ENCODE measurements at places on chromosomes 16 and 17.

DNA sequence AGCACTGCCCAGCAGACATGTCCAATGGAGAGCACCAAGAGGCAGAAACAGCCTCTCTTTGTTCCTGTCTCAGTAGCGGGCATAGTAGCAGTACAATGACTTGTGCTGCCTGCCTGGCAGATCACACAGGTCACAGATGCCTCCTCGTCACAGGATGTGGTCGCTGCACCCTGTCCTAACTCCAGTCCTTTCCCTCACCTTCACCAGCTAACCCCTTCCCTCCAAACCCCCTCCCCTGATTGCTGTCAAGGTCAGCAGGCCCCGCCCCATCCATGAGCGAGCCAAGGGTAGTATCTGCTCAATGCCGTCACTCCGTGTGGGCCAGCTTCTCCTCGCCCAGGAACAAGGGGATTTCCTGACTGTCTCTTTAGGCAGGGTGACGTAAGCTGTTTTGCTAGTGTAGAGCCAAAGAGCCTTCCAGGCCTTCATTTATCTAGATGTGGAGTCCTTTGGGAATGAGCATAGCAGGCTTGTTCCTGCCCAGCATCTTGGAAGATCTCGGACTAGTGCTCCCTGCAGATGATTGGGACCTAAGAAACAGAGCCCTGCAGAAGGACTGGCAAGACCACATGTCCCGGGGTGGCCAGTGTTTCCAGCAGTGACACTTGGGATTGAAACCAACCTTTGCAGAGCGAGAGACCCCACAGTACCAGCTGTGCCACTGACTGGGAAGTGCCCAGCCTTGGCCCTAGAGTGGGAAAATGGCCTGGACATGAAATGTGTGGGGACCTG is 75.9 kb upstream of the TNRC6C start:
- peak; percentile 84 for DNase-seq

GRCh38 chr17:300881-301280 is 51.7 kb downstream of the RPH3AL start:
- DNase-seq, result peak; percentile 37

GRCh38 chr16:55330781-55331647 is 7.0 kb downstream of the IRX6 start:
- DNase-seq, result no peak

DNA sequence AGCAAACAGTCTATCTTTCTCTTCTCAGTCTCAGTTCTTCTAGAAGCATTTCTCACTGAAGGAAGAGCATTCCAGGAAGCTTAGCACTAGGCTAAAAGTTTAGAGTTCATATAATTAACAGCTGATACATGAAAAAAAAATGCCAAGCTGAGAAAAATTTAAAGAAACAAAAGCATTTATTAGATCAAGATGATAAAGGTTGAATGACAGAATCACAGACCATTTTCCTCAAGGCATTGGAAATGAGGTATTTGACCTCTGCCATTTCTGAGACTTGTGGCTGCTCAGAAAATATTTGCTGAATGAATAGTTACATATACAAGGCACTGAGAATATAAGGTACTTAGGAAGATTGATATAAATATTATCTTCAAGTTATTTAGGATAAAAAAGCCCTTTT is 901.6 kb upstream of the GOT2 start:
- DNase-seq, result no peak

- no peak for DNase-seq
Observed at GRCh38 chr17:83125515-83126274, 46.3 kb downstream of the METRNL start.

DNA sequence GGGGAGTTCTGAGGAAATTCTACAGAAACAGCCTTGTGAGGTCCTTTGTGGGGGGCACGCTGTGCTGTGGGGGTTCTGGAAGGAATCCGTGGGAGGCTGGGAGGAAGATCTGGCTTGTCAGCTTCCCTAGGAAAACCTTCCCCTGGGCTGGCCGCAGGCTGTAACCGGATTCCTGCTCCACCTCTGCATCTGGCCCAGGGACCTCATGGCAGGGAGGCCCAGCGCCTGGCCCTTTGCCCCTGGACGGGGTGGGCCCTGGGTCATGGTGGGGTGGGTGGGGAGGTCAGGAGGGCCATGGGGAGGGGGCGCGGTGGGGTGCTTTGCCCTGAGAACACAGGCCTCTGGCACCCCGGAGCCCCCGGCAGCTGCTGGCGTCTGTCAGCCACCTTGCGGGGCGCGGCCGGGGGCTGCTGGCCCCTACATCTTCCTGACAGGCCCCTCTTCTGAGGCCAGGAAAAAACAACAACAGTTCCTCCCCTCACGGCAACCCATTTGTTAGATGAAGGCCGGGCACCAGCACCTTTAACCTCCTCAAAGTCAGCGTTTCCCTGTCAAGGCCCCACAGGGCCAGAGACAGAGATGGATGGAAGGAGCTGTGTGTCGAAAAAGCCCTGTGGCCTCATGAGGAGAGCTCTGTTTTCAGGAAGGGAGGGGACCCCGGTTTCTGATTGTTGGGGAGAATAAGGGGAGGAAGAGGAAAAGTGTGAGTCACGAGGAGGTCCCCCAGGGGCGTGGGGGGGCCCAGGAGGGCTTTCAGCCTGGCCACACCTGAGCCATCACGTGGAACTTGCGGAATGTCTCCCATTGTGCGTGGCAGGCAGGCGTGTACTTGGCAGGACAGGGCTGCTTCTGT is 3.6 kb upstream of the MEOX1 start:
- DNase-seq, result no peak

DNA sequence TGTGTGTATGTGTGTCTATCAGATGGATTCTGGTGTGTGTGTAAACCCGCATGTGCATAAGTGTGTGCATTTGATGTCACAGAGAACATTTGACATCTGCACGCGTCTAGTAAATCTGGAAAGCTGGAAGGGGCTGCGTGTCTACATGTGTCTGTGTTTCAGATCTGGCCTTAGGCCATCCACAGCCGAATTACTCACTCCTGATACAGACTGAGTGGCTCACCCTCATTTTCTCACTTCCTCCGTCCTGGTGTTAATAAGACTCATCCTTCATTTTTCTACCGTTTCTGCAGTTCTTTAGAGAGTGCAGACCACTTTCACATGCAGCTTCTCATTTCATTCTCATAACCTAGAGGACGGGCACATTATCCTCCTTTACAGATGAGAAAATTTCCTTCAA is 491.6 kb downstream of the CDH13 start:
- DNase-seq, result no peak

GRCh38 chr16:27118526-27118925 is 51.8 kb downstream of the C16orf82 start:
- no peak for DNase-seq

- DNase-seq, result peak; percentile 21
Observed at GRCh38 chr16:813204-813915, 12.8 kb upstream of the GNG13 start.

DNA sequence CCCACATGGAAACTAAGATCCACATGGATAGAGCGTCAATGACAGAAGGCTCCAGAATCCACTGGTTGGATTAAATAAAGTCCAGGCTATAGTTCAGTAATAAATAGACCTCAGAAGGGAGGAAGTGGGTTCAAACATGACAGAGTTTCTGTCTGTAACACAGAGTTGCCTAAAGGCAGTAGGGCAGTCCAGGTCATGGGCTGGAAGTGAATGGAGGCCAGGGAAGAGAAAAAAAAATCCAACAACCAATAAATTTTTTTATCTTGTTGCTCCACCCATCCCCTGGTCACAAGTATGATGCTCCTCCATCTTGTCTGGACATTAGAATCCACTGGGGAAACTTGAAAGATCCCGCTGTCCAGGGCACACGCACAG is 92.4 kb downstream of the RGS9 start:
- DNase-seq, result no peak

DNA sequence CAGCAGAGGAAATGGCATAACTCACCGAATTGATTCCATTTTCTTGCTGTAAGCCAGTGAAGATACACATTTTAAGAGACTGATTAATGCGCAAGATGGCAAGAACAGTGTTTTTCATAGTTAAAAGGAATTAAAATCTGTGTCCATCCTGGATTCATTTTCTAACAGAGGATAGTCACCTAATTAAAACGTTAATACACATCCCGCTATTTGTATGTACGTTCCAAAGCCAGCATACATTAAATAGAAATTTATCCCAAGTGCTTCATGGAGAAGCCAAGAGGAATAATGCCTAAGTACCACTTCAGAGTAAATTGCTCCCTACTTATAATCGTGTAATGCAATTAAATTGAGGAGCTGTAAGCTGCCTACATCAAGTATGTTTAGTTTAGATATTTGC is 49.9 kb downstream of the RBFOX1 start:
- no peak for DNase-seq

- DNase-seq, result no peak
Observed at GRCh38 chr17:28947639-28948038, 3.7 kb downstream of the PHF12 start.

GRCh38 chr16:30985401-30986128 is 558 bp downstream of the HSD3B7 start:
- no peak for DNase-seq

DNA sequence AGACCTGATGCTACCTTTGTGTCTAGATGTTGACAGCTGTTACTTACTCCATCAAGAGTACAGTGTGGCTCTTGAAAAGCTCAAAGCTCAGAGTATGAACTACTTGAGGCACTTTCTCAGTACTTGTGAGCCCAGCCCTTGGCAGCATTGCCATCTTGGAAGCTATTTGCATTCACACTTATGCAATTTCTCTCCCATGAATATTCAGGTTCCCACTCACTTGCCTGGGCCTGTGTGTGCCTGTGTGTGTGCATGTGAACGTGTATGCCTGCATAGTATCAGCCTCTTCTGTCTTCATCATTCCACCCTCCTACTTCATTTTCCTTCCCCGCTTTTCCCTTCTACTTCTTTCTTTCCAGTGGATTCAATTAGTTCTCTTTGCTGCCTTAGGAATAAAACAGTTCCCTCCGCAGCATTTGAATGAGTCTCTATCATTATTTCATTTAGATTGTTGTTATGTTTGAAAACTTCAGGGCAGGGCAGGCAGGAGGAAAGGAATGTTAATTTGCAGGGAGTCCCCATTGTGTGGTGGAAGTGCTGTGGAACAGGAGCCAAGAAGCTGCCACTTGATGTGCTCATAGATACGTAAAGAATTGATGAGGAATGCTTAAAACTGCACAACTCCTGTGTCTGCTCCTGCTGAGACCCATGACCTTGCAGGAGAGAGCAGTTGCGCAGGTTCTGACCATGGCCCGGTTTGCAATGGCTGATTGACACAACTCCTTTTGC is 58.9 kb downstream of the HS3ST4 start:
- no peak for DNase-seq

DNA sequence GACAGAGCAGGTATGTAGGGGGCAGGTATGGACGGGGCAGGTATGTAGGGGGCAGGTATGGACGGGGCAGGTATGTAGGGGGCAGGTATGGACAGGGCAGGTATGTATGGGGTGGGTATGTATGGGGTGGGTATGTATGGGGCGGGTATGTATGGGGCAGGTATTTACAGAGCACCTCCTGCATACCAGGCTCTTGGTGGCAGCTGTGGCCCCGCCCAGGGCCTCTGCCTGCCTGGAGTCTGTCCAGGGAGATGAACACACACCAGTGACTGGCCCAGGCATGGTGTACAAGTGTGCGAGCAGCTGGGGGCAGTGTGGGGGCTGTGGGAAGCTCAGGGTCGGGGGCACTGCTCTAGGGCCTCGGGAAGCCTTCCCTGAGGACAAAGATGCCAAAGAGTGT is 4.4 kb downstream of the RPL3L start:
- no peak for DNase-seq

DNA sequence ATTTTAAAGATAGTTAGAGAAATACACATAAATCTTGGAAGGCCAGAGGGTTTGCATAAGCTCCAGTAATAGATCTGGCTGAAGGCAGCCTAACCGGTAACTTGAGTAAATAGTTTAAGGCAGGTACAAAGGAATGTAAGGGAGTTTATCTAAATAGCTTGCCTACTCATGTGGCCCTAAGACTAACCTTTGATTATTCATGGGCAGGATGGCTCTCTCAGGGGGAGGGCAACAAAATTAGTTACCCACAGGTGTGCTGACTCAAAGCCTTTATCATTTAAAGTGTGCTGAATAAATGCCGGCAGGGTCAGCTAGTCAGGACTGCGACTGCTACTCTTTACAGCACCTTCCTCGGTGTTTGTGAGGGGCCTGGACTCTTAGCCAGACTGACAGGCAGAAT is 761.3 kb upstream of the KIF2B start:
- no peak for DNase-seq

DNA sequence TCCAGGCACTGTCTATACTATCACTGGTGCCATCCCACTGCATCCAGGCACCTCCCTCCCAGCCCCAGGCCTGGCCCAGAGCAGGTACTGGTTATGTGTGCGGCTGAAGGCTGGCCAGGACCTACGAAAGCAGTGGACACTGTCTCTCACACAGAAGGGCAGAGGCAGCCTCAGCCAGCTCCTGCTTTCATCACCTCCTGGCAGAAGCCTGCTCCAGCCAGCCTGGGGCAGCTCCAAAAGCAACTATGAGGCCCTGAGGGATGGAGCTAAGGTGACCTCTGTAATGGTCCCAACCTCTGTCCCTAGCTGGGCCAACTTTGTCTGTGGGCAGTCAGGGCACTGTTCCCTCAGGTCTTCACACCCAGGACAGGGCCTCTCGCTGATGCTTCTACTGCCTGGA is 18.8 kb downstream of the HSD11B2 start:
- no peak for DNase-seq

- peak; percentile 36 for DNase-seq
Observed at GRCh38 chr16:14301169-14302030, 230.3 kb downstream of the MRTFB start.

GRCh38 chr16:535446-536405 is 8.2 kb downstream of the CAPN15 start:
- no peak for DNase-seq

- DNase-seq, result no peak
Observed at GRCh38 chr17:34378664-34379101, 15.7 kb upstream of the CCL1 start.

DNA sequence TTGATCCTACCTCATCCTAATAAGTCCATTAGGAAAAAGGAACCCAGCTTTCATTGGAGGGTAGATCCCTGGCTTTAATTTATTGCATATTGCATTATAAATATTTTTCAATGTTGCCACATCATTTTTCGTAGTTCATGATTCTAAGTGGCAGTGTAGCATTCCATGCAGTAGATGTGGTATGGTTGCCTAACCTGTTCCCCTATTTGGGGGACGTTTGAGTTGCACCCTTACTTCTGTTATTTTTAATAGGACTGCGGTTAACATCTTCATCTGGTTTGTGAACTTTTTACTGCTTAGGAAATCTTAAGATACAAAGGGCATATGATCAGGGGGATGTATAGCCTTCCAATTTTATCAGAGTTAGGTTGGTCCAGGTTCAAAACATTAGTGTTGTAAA is 5.4 kb downstream of the SCPEP1 start:
- DNase-seq, result no peak
